ENCODE measurements at places on chromosomes 11 and 22. TPM values are rescaled to one million over a fixed set of nuclear protein-coding genes. Genes with fewer than 3 reads are reported as not detected.

Gene PTDSS2
- 44.3 TPM for total RNA-seq

Gene DDX17
- total RNA-seq = 89.9 TPM

Gene SCUBE1
- total RNA-seq = 0.08 TPM

Gene OR4D5
- not detected for total RNA-seq

Gene SAA2
- total RNA-seq = not detected

Measured in A549 treated with RU486 at 1 μM for 4 hours (cell line).